ENCODE measurements at places on chromosomes 1 and 21.

DNA sequence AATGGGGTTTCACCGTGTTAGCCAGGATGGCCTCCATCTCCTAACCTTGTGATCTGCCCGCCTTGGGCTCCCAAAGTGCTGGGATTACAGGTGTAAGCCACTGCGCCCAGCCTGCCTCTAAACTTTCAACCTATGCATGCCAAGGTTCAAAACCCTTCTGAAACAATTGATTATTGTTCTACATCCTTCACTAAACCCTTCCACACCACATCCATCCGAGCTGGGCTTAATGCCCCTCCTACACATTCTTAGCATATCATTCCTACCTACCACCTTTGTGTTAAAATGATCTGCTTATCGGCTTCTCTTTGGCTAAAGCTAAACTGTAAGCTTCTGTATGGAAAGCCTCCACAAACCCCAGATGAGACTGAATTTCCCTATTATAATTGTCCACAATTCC is 40.8 kb upstream of the DOCK7 start:
- no peak for DNase-seq

GRCh38 chr1:50488356-50488755 is 65.1 kb upstream of the DMRTA2 start:
- DNase-seq: peak; percentile 23

DNA sequence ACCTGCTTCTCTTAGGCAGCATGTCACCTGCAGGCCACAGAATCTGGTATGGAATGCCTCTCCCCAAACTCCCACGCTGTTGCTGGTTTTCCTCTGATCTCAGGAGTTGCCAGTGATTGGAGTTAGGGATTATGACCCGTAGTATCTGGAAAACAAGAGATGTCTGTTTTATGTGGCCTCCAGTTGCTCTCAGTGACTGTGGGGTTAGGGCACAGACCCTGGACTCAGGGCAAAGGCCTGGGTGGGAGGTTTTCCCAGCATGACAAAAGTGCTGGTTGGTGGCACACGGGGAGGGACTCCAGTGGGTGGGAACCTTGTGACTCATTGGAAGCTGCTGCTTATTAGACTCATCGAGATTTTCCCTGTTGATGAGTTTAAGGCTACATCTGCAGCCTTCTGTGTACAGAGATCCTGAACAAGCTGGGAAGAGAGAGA is at the start of gene NR1I3:
Gene NR1I3 (minus strand): TSS at position 165 of the 435 bp plus-strand sequence. CDS start 1,638 bp downstream, outside the sequence.
- no peak for DNase-seq

- no peak for DNase-seq
These were observed 9.6 kb upstream of the SH2D1B start for GRCh38 chr1:162421258-162422164.

DNA sequence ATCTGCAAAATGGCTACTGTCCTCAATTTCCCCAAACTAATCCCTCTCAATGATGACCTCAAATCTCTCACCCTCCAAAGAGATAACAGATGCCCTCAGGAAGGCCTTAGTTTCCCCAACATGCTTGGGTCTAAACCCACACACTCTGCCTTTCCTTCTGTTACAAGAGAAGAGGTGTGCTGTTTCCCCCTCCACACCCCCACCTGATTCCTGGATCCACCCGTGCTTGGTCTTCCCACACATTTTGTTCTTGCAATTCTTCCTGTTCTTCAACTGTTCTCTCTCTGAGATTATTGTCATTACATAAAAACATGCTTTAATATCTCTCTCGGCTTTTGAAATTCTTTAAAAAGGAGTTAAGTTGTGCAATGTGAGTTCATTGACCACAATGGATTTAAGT is 5.7 kb upstream of the CBR3 start:
- no peak for DNase-seq

DNA sequence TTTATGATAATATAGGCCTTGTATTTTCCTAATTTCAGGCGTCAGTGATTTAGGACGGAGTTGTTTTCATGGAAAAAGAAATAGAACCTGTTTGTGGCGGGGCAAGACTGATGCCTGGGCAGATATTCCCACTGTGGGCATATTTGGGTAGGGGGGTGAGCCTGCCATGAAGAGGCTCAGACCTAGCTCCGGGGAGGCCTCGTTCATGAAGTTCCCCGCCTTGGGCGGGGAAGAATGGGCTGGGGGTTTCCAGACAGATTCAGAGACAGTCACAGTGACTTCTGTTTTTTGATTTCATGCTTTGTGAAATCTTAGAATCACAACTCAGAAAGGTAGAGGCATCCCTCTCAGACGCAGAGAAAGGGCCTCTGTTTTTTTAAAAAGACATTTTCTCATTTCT is 36.1 kb downstream of the RUNX3 start:
- no peak for DNase-seq

Data from fibroblast of villous mesenchyme (primary cell).